T follicular helper cell (primary cell): ENCODE measurements at places on chromosomes 7 and 10.

DNA sequence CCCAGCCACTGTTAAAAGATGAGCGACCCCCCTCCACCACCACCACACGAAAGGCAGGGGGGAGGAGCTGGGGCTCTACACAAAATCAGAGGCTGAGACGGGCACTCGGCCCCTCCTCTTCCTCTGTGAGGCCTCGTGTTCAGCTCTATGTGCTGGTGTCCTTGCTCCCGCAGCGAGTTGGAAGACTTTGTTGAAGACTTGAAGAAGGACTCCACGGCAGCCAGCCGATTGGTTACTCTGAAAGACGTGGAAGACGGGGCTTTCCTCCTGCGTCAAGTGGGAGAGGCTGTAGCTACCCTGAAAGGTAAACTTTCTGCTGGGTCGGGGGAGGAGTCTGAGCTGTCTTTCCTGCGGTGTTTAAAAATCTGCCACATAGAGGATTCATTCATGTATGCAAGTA, 203.7 kb downstream of the ARHGAP21 start:
- DNase-seq = peak; percentile 36

GRCh38 chr7:81161451-81162075, 242.7 kb upstream of the SEMA3C start:
- DNase-seq = no peak

- DNase-seq = no peak
These were observed 151.3 kb downstream of the HGF start for GRCh38 chr7:81618396-81619014.

DNA sequence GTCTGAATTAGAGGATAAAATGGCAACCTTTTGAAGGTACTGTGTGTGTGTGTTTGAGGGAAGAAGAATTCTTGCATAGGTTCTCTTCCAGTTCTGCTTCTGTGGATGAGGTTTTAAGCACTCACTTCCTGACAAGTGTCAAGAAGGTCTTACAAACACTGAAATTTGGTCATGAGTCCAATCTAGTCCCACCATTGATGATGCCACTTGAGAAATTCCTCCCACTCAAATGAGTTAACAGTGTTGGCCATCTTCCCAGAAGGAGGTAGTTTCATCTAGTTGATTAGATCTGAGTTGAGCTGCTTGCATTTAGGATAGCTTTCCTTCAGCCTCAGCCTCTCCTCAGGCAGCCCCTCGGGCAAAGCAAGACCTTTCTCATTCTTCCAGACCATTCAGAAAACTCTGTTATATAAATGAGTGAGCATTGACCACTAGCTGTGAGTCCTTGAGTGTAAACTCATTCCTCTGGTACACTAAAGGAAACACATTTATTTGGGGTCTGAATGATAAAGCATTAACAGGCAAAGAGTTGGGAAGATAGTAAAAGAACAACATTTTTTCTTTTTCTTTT, 189.5 kb downstream of the TRIL start:
- no peak for DNase-seq

DNA sequence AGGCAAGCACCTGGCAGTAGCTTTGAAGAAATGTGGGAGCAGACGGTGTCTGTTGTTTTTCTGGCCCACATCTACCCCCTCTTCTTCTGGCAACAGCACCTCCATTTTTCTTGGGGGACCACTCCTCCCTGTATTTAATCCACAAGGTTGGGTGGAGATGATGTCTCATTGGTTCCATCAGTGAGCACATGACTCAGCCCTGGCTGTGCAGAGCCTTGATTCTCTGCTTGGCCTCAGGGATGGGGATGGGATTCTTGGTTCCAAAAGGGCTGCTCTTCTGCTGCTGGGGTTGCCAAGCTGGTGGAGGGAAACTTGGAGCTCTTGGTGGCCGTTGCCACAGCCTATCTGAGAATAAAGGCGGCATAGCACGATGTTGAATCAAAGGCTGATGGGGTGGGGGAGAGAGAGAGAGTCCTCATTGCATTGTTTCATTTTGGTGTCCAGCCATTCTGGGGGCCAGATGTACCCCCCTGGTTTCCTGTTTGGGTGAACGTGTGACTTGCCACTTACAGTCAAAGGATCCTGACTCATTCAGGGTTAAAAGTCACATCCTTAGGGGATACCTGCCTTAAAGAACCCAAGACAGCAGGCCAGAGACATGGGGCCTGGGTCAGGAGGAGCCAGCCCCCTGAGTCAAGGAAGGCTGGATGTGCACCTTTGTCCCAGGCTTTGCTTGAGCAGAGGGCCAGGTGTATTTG, 25.9 kb downstream of the GRK5 start:
- DNase-seq = no peak

- no peak for DNase-seq
These were observed 178.3 kb downstream of the CDCA7L start for GRCh38 chr7:21767300-21767900.

GRCh38 chr7:102044984-102045673, 227.7 kb downstream of the CUX1 start:
- no peak for DNase-seq

DNA sequence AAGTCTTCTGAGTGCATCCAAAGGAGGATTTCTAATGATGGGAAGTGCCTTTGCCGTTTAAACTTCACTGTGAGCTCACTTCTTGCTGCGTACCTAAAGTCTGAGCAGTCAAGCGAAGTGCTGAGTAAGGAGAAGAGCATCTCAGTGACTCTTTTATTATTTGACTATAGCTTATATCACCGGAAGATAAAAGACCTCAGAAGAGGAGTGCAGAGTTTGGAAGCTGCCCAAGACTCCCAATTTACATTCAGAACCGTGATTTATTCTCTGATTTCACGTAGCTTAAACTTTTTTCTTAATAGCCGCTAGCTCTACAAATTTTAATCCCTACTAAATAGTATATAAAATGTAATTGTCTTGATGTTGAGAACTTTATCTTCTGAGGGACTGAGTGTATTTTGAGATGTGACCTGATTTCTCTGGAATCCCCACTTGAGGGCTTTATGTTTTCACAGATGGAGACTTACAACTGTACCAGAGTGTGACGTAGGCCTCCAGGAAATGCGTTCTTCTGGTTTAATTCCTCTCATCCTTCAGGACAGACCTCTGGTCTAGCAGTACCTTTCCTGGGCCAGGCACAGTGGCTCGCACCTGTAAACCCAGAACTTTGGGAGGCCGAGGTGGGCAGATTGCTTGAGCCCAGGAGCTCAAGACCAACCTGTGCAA, 51.1 kb downstream of the CAMK1D start:
- DNase-seq = no peak

DNA sequence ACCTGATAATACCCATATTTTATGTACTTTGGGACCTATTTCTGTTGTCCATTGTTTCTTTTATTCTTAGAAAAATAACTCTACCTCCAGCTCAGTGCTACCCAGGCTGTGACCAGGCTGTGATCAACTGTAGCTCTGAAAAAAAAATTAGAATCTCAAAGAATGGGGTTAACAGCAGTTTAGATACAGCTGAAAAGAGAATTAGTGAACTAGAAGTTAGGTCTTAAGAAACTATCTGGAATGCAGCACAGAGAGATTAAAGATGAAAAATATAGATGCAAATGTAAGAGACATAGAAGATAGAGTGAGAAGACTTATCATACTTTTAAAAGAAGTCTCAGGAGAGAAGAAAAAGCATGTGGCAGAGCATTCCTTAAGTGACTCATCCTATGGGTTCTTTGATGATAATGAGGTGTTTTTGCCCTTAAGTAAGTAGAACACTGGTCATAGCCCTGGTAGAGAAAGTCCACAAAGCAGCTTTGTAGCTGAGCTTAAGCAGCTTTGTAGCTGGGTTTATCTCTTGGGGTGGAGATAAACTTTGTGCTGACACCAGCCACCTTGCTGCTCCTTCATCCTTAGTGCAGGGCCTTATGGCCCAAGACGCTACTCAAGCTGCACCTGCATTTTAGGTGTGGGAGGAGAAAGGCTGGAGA, 27.3 kb upstream of the SFRP5 start:
- DNase-seq = no peak

DNA sequence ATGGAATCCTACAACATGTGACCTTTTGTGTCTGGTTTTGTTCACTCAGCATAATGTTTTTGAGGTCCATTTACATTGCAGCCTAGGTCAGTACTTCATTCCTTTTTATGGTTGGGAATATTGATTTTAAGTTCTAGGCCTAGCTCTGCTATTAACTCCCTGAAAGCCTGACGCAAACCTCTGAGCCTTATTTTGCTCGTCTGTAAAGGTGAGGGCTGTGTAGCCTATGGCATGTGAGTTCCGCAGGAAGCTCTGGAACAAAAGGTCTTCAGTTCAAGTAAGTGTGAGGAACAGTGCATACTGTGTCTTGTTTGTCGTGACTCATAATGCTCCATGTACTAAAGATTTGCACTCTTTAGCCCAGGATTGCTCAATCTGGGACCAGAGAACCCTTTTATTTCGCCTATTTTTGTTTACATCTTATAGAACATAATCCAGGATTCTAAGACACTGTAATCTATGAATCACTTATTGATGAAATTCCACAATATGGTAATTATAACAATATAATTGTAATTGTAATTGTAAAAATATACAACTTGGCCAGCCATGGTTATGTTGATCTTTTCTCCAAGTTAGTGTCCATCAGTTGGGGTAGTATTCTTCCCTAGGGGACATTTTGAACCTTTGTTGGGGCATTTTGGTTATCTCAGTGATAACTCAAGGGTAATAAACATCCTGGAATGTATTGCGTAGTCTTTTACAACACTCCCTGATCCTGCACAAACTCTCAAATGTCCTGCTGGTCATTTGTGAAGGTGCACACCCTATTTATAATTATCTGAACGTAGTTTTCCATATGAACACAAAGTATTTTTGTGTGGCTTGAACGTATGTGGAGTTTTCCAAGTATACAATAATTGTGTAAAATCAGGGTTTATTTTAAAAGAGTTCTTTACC, 184.7 kb downstream of the VTI1A start:
- DNase-seq = no peak

DNA sequence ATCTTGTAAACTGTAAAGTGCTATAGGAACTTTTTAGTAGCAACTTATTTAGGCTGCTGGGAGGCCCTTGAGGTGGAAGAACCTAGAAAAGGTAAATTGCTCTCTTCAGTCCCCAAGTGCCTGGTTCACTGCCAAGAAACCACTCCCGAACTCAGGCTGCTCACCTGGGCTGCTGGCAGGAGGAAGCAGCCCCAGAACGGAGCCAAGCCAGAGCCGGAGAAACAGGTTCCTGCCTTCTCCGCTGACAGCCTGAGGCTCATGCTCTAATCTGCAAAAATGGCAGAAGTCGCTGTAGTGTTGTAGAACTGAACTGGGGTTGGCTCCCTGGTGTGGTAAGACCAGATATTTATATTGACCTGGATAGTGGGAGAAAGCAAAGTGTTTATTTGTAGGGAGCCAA, 136.0 kb downstream of the CUL2 start:
- no peak for DNase-seq

DNA sequence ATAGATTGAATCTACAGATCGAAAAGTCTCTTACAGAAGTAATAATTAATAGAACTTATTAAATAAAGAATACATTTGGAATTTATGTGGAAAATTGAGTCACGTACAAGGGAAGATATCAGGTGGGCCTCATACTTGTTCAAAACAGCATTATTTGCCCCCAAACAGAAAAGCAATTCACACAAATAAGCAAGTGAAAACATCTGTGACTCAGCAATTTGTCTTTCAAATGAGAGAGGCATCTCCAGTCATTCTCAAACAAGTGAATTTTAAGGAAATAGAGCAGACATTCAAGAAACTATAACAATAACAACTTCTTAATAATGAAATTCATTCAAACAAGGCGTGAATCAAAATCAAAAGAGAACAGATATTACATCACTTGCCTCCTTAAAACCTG, 50.1 kb downstream of the SEMA3A start:
- DNase-seq = no peak

GRCh38 chr10:132069849-132070182, 4.1 kb downstream of the JAKMIP3 start:
- DNase-seq = no peak

DNA sequence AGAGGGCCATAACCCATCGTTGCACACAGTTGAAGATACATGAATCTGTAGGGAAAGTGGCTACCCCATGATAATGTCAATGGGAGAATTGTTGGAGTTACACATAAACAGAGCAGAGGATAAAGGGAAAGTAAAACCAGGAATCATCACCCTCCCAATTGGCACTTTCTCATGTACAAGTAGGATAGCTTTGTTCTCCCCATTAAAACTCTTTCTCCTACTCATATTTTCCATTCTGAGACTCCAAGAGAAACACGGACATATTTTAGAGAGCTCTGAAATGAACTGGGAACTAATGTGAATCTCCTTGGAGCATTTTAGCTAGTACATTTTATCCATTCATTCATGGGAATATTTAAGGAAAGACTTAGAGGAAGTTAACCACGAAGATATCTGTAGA, 17.2 kb upstream of the LRRC17 start:
- no peak for DNase-seq

GRCh38 chr10:58734664-58735063, 222.0 kb downstream of the BICC1 start:
- no peak for DNase-seq

- no peak for DNase-seq
These were observed 116.7 kb downstream of the REEP3 start for GRCh38 chr10:63637901-63638327.

DNA sequence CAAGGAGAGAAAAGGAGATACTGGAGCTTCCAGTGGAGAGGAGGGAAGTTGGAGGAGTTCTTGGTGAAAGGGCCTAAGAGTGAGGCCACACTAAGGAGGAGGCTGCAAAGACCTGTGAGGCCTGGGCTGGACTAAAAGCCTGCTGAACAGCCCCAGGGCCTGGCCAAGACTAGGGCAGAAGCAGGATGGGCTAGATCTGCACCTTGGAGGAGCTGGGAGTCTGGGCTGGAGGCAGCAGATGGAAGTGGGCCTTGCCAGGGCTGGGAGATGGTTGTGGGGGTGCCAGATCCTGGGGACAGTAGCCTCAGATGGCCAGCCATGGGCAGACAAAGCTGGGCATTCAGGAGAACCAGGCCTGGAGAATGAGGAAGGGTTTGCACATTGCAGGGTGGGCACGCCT, 6.5 kb upstream of the PURB start:
- DNase-seq = no peak

GRCh38 chr10:104323085-104323484, 15.2 kb downstream of the ITPRIP start:
- DNase-seq = no peak

DNA sequence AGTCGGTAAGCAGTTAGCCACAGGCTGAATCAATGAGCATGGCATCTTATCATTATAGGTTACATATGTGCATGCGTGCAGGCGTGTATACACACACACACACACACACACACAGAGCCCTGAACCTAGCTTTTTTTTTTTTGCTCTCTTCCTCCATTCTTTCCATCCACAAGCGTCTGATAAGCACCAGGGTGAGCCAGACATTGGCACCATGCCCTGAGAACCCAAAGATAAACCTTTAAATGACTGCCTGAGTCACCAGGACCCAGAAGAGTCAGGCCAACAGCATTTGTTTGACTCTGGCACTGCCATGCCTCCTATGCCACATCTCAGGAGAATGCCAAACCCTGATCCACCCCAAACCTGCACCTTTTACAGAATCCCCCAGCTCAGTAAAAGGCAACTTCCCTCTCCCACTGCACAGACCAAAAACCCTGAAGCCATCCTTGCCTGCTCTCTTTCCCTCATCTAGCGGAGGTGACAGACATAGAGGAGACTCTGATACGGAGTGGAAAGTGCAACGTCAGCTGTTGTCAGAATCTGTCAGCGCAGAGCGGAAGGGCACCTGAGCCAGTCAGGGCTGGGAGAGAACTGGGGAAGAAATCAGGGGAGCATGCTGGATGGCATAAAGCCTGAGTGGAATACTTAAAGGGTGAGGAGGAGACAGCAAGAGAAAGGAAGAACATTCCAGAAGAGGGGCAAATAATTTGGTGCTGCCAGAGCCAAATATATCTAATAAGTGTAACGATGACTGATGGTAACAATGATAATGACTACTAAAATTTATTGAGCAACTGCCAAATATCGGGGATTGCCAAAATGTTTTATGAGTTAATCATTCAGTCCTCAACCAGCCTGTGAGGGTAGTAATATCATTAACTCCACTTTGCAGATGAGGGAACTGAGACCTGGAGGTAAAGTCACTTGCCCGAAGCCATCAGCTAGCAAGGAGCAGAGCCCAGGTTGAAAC, 3.2 kb downstream of the PARP12 start:
- DNase-seq = peak; percentile 10
